Cerebellar cortex (tissue), 1 donor: ENCODE measurements at places on chromosomes 2 and 18.

GRCh38 chr18:64090876-64091275, 58.0 kb downstream of the LINC00305 start:
- no peak for DNase-seq

DNA sequence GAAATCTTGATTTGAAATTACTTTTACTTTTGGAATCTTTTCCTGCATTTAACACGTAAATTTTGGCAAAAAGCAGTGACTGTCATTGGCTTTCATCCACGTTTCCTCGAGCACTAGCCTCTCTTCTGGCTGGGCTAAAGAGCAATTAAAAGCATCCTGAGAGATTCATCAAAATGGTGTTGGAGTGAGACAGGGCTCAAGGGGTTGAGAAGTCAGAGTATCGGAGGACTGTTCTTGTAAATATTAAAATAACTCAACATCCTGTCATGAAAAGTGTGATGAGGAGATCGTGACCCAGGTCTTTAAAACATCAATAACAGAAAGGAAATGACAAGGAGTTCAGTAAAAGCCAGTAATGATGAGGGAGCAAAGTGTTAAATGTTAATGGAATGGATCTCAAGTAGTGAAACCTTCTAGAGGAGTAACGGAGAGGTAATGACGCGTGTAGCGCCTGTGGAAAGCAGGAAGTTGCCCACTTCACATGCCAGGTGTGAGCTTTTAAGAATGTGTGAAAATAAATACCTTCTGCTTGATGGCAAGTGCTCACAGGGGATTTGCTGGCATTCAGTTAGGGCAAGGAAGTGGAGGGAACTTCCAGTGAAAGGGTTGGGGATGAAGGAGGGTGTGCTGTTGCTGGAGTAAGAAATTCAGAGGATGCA, 754.4 kb downstream of the ADCYAP1 start:
- no peak for DNase-seq

DNA sequence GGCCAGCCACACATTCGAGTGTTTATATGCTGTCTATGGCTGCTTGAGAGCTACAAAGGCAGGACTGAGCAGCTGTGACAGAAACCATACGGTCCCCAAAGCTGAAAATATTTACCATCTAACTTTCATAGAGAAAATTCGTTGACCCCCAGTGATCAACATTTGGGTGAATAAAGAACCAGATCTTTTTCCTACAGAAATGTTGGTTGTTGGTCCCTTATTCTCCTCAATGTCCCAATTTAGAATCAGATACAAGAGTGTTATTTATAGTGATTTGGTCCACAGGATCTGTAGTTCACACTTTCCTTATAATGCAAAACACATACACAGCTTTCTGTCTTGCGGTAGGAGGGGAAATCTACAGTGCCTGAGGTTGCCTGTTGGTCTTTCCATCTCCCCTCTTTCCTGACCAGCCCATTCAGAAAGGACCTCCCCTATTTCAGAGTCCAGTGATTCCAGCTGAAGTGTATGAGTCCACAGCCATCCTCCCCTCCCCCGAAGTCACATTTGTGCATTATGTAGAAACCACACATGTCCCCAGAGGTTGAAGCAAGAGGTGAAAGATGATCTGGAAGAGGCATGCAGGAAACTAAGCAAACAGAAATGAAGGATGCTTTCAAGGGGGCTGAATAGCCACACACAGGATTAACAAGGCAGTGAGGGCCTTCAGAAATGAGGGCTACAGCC, 61.9 kb downstream of the SPRED2 start:
- DNase-seq = no peak

DNA sequence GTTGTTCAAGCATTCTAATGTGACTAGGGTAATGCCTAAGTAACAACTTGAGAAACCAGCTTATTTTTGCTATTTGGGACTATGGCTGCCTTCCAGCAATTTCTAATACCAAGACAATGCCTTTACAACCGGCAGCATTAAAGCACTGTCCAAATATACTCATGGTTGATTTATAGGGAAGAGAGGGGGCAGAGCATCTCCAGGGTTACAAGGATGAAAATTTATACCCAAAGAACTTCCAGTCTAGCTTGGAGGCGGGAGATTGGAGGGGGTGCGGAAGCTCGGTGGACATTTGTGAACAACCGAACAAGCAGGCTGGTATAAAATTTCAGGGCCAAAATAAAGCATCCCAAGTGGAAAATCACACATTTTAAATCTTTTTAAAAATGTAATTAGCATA, 294.9 kb upstream of the STON1 start:
- no peak for DNase-seq

DNA sequence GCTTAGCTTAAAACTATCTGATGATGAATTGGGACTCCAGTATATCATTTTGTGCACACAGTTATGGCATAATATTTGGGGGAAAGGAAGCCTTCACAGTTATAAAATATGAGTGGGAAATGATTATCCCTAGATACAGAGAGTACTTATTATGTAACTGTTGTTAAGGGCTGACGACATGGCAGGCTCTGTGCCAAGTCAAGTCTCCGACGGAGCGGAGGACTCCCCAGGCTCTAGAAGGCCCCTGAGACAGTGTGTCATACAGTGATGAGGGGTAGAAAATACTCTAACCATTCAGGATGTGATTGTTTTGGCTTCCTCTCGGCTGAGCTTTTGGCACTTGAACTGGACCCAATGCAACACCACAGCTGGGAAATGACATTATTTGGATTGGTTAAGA, 211.8 kb downstream of the SLC8A1 start:
- no peak for DNase-seq

DNA sequence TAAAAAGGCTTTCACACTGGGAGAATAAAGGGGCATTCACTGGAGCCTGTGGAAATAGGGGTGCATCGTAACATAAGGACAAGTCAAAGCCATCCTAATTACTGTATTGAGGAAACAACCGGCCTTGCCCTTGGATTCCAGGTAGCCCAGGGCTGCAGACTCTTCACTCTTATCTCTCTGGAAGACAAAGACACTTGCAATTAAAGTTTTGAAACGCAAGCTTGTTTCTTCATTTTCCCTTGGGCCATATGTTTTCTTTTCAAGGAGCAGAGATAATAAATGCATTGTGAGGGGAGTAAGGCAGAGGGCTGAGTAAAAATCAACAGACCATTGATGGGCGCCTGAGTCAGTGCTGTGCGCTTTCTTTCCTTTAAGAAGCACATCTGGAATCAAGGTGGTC, 11.5 kb downstream of the TNFRSF11A start:
- DNase-seq = no peak

DNA sequence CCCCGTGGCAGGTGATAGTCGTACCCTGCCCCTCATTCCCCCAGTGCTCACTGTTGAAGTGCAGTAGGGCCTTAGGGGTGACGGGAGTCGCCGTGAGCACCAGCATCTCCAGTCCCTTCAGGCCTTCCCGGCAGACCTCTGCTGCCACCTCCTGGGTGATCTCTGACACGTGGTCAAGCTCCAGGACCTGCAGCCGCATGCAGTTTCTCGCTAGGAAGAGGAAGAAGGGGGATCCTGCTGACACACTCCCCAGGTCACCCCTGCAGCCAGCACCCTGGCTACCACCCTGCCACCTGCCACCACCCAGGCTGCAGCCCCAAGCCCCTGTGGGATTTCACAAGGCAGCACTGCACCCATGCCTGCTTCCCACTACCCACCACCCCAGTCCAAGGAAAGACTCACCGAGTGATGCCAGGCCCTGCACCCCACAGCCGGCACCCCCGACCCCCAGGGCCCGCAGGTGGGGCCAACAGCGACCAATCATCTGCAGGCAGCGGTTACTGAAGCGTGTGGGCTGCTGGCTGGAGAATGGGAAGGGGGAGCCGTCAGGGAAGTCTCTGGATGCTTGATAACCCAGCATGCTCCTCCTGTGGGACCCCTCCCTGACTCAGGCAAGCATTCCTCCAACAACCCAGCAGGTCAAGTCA, 23.8 kb downstream of the FBXO41 start:
- peak; percentile 82 for DNase-seq

- peak; percentile 17 for DNase-seq
These were observed 1.9 kb downstream of the PER2 start for GRCh38 chr2:238286551-238286950.

DNA sequence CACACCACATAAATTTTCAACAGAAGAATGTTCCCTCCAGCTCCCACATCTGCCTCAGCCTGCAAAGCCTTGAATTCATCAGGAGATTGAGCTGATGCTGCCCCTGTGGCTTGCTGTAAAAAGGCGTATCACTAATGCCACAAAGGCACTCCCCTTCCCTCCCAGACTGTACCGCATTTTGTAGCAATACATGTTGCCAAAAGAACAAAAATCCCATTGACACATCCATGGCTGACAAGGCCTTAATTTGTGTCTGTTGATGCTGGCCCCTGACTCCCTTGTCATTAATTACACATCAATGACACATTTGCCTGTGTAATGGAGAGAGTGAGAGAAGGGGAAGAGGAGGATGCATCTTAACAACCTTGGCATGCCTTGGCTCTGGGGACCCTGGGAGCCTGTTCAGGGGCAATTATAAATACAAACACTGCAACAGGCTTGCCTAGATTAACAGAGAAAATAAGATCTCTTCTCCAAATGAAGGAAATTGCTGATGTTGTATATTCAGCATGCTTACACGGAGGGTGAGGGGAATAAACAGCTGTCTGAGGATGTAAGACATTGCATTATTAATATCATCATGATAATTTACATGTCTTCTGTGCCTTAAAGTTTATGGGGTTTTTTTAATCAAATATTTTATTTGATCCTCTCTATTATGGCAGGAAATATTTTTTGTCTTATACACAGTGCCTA, 264.0 kb downstream of the SUCLG1 start:
- DNase-seq = no peak

GRCh38 chr2:21860907-21861306, 737.1 kb downstream of the TDRD15 start:
- DNase-seq = no peak

- no peak for DNase-seq
These were observed 23.2 kb downstream of the CENPO start for GRCh38 chr2:24816404-24816803.

DNA sequence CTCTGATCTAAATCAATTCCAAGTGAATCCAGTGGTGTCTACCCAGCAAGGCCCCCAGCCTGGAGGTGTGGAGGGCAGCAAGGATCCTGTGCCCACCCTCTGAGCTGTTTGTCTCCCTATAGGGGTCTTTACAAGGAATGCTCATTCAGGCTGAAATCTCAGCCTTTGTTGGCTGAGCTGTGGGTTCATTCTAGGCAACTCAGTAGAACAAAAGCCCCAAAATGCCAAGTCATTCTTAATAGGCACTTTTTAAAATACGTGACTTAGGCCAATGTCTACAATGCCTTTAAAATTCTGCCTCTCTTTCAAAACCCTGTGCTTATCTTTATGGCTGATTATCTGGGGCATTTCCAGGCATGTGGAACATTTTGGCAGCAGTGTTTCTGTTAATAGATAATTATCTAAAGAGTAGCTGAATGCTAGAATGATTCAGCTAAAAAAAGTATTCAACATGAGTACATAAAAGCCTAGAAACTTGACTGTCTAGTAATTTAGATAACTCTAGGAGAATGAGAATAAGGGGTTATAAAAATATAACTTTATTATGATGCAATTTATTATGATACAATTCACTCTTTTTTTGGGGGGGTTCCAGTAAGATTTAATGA, 7.4 kb downstream of the UGT1A6 start:
- no peak for DNase-seq

DNA sequence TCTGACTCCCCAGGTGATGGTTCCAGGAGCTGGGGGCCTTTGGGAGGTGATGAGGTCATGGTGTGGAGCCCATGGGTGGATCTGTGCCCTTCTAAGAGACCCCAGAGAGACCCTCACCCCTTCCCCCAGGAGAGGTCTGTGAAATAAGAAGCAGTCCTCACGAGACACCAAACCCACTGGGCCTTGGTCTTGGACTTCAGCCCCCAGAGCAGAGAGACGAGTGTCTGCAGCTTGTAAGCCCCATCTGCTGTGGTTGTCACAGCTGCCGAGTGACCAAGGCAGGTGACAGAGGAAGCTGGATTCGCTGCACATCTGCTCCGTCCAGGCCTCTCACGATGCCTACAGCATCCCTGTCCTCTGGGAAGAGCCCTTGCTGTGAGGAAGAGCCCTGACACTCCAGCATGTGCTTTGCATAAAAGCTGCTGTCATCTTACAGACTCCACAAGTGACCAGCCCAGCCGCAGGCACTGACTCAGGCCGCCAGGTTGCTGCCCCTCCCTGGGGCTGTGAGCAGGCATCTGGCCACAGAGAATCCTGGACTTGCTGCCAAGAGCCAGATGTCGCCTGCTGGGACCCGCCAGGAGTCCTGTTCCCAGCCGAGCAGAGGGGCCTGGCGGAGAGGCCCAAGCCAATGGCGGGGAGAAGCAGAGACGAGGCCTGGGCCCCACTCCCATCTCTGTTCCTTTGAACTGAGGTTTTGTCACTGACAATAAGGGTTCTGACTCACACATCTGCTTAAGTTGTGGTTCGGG, 150.8 kb downstream of the PXDN start:
- no peak for DNase-seq

- no peak for DNase-seq
These were observed 240.4 kb downstream of the HAUS1 start for GRCh38 chr18:46344416-46345180.

DNA sequence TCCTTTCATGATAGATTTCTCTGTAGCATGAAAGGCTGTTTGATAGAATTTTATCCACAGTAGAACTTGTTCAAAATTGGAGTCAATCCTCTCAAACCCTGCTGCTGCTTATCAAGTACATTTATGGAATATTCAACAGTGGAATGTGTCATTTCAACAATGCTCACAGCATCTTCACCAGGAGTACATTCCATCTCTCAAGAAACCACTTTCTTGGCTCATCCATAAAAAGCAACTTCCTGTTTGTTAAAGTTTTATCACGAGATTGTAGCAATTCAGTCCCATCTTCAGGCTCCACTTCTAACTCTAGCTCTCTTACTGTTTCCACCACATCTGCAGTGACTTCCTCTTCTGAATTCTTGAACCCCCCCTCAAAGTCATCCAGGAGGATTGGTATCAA, 29.4 kb downstream of the PDCL3 start:
- no peak for DNase-seq

GRCh38 chr2:192072261-192072660, 122.5 kb downstream of the TMEFF2 start:
- DNase-seq = no peak

DNA sequence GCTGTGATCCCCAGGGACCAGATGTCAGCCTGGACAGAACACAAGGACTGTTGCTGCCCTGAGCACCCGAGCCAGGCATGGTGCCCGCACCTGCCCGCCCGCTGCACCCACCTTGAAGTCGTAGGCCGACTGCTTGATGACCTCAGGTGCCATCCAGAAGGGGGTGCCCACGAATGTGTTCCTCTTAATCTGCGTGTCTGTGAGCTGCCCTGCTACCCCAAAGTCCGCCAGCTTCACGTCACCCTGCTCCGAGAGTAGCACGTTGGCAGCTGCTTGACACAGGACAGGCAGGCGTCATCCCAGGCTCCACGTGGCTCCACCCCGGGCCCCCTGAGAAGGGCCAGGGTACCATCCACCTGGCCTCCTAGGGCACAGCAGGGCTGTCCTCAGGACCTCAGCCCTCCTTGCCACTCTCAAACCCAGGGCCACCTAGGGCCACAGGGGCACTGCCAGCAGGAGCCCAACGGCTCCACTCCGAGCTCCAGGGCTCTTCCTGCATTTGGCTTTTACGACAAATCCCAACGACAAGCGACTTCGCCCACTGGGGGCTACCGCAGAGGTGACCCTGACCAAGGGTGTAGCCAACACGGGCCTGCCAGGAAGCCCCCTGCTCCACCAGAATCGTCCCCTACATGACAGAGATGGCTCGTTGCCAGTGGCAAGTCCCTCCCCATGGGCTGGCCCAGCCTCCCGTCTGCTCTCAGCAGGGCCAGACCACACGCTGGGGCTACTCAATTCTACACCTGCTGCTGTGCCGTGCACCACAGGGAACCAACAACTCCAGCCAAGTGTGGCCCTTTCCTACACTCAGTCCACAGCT, 9.0 kb downstream of the STK25 start:
- no peak for DNase-seq

GRCh38 chr2:201342923-201343322, 14.2 kb downstream of the FLACC1 start:
- no peak for DNase-seq

GRCh38 chr2:240277073-240277806, 136.8 kb upstream of the OTOS start:
- DNase-seq = no peak
